NCI-H510A (cell line): ENCODE measurements at places on chromosomes 7 and 10.

DNA sequence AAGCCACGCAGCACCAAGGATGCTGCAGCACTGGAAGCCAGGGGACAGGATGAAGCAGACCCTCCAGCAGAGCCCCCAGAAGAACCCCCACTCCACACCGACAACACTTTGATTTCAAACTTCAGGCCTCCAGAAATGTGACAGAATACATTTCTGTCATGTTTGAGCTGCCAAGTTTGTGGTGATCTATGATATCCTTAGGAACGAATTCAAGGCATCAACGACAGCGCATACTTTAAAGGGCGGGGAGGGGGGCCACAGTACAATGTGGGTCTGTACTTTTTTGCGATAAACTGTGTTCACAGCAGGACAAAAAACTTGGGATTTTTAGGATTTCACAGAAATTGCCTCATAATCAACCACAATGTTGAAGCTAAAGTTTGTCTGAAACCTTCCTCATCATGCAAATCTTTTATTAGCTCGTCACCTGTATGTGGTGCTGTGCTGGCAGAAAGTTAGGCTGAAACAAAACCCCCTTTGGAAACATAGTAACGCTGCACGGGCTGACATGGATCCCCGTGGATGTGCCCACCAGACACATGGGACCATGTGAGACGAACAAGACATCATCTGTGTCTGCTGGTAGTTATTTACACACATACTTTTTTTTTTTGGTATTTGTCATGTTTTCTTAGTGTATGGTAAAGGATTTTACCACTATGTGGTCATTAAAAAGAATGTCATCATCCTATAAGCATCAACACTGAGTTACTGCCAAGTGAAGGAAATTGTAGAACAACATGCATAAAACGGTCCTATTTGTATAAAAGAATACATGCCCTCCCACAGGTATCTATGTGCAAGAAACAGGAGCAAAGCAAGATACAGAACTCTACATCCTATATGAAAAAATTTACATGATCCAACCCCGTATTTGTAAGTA, 113.3 kb upstream of the AFAP1L2 start:
- DNase-seq, result no peak

DNA sequence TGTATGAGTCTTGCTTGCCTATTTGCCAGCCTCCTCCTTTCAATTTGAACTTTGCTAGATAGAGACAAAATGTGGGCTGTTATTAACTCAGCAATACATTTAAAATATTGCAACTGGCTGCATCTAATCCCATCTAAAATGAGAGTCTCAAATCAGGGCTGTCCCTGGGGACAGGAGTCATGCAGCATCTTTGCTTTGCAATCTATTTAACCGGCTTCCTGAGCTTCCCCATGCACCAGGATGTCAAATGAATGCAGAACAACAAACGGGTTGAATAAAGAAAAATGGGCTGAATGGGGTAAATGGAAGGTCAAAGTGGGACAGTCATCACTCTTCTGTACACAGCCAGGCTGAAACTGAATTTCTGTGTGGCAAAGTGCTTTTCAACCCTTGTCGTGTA, 89.2 kb downstream of the AOAH start:
- no peak for DNase-seq

GRCh38 chr7:42219447-42219846, 17.6 kb downstream of the GLI3 start:
- no peak for DNase-seq

DNA sequence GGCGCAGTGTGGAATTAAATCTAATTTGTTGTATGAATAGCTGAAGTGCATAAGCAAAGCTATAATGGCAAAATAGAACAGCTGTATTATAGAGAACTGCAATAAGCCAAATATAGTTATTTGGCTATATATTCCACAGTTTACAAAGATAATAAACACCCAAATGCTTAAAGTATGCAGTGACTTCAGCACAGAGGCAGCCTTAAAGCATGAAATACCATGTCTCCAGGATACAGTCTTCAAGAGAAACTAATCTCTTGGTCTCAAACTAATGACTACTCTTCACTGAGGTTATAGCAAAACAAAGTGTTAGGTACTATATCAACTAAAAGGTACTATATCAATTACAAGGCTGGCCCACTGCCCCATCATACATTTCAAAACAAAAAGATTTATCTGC, 48.0 kb downstream of the NT5C2 start:
- no peak for DNase-seq

DNA sequence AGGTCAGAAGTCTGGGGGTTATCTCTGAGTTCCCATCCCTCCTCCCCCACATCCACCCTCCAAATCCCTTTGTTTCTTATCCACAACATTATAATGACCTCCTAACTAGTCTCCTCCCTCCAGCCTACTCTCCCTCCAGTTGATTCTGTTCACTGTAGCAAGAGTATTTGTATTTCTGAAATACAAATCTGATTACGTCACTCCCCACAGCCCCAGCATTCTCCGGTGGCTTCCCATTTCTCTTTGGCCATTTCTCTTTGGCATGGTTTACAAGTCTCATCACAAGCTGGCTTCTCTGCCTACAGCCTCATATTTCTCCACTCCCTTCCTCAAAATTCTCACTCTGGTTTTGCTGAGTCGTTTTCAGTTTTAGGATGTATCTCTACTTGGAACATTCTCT, 24.6 kb upstream of the MRPS33 start:
- DNase-seq, result no peak

GRCh38 chr10:126157189-126157588, 231.1 kb downstream of the ADAM12 start:
- DNase-seq, result no peak

GRCh38 chr7:56003749-56004148, 39.4 kb downstream of the NIPSNAP2 start:
- DNase-seq, result no peak
